Activated effector memory CD4-positive, alpha-beta T cell treated with Interleukin-2 at 50 U/mL for 16 hours (primary cell): ENCODE measurements at places on chromosomes 1 and 21.

GRCh38 chr1:58884706-58885661 lies 101.1 kb upstream of the JUN start:
- no peak for DNase-seq

- DNase-seq = no peak
These were observed 23.4 kb upstream of the PTP4A2 start for GRCh38 chr1:31961536-31961935.

- no peak for DNase-seq
These were observed 395.4 kb upstream of the BEND5 start for GRCh38 chr1:49171941-49172593.

GRCh38 chr1:203278885-203279406 lies 26.4 kb upstream of the BTG2 start:
- no peak for DNase-seq

DNA sequence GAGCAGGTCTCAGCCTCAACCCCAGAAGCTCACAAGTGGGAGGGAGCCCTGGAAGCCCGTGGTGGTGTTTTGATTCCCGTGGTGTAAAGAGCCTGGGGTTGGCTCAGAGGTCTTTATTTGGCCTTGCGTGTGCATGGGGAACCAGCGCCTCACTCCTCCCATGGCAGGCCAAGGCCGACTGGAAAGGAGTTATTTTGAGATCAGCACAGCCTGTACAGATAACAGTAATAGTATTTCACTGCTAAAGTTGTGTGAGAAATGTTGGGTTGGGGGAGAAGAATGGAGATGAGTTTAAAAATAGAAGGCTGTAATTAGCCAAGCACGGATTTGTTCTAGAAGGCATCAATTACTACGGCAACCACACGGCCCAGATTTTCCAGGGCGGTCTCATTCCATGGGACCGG lies 186.5 kb downstream of the DYRK1A start:
- DNase-seq = no peak

GRCh38 chr1:168116327-168116799 lies 20.4 kb downstream of the GPR161 start:
- no peak for DNase-seq

- DNase-seq = no peak
These were observed 93.6 kb downstream of the LEPR start for GRCh38 chr1:65514041-65514440.

- DNase-seq = no peak
These were observed 31.9 kb downstream of the ACBD3 start for GRCh38 chr1:226154593-226154992.

GRCh38 chr21:38699048-38699447 lies 106.7 kb upstream of the ETS2 start:
- DNase-seq = no peak

DNA sequence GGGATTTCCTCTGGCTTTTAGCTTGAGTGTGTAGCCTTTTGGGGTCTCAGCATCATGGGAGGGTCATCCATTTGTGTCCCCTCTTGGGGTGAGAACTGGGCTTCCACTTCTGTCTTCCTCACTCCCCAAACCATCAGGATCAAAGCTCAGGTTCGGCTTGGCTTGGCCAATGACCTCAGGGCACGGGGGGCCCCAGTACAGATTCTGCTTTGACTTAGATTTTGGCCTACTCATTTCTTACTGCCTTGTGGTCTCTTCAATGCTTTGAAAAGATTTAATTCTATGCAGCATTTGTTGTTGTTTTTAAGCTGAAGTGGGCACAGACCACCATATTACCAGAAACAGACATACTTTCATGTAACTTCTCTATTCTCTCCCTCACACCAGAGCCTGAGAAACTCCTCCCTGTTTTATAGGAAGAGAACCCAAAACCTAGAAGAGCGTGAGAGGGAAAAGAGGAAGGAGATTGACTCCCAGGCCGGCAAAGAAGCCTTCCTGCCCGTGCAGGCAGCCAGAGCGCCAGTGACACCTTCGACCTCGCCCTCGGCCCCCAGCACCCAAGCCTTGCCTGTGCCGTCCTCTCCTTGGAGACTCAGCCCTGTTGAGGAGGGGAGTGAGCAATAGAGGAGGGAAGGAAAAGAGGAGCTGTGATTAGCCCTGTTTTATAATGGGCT lies 1.9 kb upstream of the S100A3 start:
- DNase-seq = no peak

DNA sequence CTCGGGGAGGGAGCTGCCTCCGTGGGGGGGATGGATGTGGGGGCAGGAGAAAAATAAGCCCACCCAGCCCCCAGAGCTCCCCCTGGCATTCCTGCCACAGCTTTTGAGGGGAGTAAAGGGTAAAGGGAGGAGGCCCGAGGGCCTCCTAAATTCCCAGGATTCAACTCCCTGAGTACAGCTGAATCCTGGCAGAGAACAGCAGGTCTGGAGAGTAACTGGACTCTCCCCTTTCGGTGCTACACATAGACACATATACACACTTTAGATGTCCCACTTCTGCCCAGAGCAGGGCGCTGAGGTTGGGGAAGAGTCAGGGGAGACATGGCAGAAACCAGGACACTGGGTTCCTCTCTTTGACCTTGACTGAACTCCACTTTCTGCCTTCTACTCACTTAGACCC lies 3.0 kb downstream of the KIRREL1 start:
- no peak for DNase-seq

DNA sequence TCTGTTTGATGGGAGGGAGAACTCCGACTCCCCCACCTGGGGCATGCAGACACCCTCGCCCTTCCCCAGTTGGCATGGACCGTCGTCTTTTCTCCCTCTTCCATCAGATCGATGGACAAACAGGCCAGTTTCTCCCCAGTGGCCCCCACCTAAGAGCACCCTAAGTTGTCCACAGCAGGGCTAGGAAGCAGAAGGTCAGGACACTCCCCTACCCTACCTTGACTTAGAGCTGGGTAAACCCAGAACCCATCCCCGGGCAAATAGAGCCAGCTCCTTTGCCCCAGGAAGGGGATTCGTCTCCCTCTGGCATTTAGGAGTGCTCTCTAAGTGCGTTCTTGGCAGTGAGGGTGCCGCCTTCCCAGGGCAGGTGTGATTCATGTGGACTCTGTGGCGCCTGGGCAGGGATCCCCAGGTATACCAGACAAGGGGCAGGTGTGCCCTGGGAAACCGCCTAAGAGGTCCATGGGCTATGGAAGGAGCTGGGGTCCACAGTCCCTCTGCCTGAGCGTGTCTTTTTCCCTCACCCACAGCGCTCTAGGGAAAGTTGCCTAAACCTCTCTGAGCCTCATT lies 2.7 kb upstream of the RUNX3 start:
- DNase-seq = no peak

GRCh38 chr1:210072129-210072528 lies 134.1 kb downstream of the SYT14 start:
- no peak for DNase-seq

GRCh38 chr1:54754045-54754444 lies 10.3 kb downstream of the PARS2 start:
- no peak for DNase-seq

DNA sequence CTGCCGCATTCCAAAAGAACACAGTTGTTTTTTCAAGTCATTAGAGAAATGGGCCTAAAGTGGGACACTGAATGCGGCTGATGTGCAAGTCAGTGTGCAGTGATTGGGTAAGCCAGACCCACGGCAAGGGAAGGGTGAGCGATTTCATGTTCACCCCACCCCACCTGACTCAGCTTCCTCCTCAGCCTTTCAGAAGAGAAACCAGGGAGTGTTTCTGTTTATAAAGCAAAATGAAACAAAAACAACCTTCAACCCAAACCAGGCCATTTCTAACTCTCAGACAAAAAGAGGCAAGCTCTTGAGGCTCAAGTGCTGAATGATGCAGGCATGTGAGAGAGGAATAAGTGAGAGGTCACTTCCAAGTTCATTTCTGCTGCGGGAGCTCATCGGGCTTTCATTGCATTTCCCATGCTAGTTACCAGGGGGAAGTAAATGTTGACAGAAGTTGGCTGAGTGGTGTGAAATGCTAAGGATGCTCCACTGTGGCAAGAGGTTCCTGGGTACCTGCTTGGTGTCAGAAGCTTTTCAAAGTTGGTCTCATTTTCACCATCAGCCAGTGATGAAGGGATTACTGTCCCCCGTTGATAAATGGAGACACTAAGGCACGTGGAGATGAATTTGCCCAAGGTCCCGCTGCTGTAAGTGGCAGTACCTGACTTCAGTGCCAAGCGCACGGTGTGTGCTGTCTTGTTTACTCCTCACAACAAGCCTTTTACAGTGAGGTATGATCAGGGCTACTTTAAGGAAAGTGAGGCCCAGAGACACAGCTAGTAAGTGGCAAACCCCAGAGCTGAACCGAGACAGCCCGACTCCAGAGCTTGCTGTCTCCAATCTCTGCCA lies 29.1 kb downstream of the STPG1 start:
- DNase-seq = no peak

DNA sequence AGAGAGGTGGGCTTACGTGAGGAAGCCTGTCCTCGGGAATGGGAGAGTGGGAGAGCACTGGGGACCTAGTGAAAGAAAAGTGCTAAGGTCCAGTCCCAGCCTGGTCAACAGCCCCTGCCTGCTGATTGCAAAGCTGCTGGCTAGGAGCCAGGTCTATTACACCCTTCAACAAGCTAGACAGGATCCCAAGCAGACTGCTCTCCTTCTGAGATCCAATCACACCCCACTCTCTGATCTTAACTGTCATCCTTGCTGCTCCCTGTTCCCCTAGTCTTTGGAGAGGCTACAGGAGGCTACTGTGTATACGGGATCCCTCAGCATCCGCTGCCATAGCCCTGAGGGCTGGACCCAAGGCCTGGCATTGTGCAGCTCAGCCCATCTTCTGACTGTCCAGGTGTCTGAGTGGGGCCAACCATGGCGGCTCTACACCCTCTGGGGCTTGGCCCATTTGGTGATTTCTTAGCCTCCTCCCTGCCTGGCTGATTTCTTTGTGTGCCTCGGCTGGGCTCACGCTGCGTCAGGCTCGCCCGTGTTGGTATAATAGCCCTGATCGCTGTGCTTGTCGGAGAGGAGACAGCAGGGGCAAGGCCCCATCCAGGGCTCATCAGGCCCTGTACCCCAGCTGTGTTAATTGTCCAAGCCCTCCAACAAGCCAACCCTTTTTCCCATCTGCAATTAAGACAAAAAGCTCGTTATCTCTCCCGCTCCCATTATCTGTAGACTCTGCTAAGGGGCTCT lies 43.9 kb downstream of the NAV1 start:
- no peak for DNase-seq

DNA sequence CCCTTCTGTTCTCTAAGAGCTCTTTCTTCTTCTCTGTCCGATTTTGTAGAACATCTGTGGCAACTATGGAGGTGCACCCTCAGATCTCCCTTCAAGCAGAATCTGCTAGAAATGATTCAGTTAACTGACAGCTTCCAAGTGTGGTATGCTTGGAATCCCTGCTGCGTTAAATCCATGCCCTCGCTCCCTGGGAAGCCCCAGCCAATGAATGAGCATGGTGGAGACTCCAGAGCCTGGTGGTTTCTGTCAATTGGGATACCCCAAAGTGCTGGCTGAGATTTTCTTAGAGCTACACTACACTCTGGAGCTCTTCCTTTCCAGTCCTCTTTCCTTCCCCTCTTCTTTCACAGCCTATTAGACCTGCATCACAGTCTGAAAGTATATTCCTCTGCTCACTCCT lies 116.3 kb upstream of the C1orf21 start:
- DNase-seq = no peak

DNA sequence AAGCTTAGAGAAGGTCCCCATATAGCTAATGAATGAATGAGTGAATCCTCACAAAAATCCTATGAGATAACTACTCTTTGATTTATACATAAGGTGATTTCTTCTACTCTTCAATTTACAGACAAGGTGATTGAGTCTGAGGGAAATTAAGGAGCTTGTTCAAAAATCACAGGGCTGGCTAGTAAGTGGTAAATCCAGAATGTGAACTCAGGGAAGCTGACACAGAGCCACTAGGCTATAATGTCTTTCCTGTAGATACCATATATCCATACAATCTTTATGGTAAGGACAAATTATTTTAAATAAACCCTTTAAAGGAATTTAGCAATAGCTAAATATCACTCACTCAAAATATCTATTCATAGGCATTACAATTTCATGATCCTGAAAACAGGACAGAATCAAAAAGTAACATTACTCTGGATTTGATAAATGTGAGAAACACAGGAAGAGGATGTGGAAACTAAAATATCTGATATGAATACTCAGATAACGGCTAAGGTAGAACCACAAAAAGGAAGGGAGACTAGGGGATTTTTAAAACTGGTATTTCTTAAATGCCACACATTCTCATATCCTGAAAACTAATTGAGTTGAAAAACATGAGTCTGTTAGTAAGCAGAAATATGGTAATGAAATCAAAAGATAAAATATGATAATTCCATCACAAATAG lies 108.2 kb downstream of the NBPF12 start:
- DNase-seq = no peak

GRCh38 chr1:117638759-117639158 lies 32.9 kb downstream of the TENT5C start:
- no peak for DNase-seq

DNA sequence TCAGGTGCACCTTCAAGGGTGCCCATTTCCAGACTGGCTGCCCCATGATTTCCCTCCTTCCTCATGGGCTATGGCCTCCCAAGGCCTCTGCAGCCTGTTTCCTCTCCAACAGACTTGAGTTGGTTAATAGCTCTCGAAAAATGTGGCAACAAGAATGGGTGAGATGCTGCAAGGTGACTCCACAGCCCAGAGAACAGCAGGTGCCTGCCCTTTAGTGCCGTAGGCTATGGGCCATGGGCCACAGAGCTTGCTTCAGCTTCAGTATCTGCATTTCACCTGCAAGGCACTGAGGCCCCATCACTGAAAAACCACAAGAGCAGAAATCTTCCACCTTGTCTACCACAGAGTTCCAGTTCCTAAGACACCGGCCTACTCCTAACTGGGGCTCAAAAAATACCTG lies 122.0 kb downstream of the ETS2 start:
- no peak for DNase-seq

DNA sequence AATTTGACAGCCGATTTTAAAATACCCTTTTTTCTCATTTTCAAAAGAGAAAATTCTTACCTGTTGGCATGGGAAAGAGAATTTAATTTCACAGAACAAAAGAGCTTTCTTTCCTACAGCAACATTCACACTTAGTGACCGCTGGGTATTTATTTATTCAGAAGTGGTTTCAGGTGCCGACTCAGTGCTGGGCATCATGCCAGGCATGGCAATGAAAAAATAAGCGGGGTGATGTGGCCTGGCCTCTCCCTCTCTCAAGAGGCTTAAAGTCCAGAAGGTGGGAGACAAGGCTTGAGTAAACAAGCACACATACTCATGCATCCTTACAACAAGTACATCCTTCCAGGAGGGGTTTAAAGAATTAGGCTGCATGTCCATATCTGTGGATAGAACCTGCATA lies 4.1 kb upstream of the PCP4 start:
- DNase-seq = no peak

GRCh38 chr1:184017306-184017705 lies 20.2 kb downstream of the COLGALT2 start:
- no peak for DNase-seq

DNA sequence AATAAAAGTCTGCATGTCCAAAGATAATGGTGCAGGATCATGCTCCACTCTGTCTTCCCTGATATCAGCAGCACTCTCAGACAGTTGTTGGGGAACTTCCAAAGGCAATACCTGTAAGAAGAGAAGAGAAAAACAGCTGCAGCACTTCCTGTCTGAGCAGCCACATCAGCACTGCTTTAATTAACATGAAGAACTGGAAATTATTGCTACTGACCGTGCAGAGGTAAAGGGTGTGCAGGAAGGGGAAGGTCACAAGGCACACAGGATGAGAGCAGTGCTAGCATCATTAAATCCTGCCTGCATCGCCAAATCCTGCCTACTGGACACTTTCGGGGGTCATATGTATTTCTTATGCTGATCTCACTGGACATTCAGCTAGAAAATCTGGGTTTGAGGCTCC lies 379.0 kb downstream of the LMX1A start:
- DNase-seq = no peak
